ENCODE measurements at places on chromosomes 16 and 17.
A peak's percentile ranks its signal among the peaks of the same experiment; 100 is the strongest.

GRCh38 chr17:79747508-79748294, 17.0 kb downstream of the ENPP7 start:
- DNase-seq: peak; percentile 26

- no peak for DNase-seq
Measured at GRCh38 chr16:57476546-57477410, 9.5 kb downstream of the DOK4 start.

GRCh38 chr16:79006765-79007164, 593.8 kb downstream of the MAF start:
- no peak for DNase-seq

- no peak for DNase-seq
Measured at GRCh38 chr17:2847381-2848333, 51.4 kb downstream of the RAP1GAP2 start.

DNA sequence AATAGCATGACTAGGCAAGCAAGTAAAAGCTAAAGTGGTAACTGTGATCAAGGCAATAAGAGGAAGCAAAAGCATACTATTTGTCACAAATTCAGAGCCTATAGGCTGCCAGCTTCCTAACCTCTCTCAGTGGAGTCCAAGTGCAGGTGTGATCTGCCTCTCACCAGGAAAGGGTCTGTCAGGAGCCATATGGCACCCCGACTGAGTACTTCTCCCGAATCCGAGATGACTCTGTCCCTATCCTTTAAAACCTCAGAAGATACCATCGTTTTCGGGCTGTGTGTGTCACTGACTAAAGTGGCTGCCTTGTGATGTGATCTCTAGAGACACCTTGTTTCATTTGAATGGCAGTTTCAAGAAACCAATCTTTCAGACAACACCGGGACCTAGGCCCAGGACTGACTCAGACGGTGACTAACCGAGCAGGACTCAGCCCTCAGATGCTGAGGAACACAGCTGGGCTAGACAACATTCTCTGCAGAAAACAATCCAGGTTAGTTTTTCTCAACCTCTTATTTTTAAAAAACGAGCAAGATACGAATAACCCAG, 63.6 kb downstream of the SMG6 start:
- peak; percentile 55 for DNase-seq

GRCh38 chr16:50389900-50390299, 21.1 kb upstream of the BRD7 start:
- no peak for DNase-seq

GRCh38 chr16:75376475-75377161, 56.7 kb downstream of the CFDP1 start:
- DNase-seq: no peak

DNA sequence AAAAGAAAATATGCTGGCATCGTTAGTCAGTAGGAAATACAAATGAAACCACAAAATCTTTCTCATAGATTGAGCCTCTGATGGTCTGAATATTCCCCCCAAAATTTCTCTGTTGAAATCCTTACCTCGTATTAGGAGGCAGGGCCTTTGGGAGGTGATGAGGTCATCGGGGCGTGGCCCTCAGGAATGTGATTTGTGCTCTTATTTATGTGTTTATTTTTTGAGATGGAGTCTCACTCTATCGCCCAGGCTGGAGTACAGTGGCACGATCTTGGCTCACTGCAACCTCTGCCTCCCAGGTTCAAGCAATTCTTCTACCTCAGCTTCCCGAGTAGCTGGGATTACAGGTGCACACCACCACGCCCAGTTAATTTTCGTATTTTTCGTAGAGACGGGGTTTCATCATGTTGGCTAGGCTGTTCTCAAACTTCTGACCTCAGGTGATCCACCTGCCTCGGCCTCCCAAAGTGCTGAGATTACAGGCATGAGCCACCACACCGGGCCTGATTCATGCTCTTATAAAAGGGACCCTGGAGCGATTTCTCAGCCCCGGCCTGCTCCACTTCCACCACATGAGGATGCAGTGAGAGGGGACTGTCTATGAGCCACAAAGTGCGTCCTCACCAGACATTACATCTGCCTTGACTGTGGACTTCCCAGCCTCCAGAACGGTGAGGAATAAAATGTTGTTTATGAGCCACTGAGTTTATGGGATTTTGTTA, 53.1 kb downstream of the DNAH17 start:
- DNase-seq: no peak

- no peak for DNase-seq
Measured at GRCh38 chr17:40180694-40181093, 3.4 kb downstream of the RAPGEFL1 start.

- no peak for DNase-seq
Measured at GRCh38 chr17:69173118-69173517, 31.4 kb upstream of the ABCA6 start.

DNA sequence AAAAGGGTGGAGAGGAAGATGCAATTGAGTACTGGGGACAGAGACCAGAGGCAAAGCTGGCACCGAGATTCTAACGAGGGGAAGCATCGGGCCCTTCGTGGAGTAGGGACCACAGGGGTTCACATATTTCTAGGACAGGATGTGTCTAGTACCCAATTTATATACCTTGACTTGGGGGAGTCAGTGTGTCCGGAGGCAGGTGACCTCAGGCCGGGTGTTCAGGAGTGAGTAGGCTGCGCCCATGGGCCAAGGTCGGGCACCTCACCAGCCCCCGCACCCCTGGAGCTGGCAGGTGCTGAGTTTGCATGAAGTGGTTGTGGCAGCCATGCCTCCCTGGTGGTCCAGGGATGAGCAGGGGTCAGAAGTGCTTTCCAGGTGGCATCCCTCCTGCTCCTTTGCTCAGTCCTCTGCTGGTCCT, 8.6 kb upstream of the NXPH3 start:
- DNase-seq: no peak

DNA sequence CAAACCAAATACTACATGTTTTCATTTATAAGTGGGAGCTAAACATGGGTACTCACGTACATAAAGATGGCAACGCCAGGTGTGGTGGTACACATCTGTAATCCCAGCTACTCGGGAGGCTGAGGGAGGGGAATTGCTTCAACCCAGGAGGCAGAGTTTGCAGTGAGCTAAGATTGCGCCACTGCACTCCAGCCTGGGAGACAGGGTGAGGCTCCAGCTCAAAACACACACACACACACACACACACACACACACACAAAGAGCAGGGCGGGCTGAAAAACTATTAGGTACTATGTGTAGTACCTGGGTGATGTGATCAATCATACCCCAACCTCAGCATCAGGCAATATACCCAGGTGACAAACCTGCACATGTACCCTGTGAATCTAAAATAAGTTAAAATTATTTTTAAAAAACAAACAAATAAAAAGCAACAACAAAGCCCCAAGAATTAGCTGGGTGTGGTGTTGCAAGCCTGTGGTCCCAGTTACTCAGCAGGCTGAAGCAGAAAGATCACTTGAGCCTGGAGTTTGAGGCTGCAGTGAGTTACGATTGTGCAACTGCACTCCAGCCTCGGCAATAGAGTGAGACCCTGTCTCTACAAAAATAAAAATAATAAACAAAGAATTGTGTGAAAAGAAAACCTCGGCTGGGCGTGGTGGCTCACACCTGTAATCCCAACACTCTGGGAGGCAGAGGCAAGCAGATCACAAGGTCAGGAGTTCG, 11.9 kb upstream of the FAAP100 start:
- no peak for DNase-seq

DNA sequence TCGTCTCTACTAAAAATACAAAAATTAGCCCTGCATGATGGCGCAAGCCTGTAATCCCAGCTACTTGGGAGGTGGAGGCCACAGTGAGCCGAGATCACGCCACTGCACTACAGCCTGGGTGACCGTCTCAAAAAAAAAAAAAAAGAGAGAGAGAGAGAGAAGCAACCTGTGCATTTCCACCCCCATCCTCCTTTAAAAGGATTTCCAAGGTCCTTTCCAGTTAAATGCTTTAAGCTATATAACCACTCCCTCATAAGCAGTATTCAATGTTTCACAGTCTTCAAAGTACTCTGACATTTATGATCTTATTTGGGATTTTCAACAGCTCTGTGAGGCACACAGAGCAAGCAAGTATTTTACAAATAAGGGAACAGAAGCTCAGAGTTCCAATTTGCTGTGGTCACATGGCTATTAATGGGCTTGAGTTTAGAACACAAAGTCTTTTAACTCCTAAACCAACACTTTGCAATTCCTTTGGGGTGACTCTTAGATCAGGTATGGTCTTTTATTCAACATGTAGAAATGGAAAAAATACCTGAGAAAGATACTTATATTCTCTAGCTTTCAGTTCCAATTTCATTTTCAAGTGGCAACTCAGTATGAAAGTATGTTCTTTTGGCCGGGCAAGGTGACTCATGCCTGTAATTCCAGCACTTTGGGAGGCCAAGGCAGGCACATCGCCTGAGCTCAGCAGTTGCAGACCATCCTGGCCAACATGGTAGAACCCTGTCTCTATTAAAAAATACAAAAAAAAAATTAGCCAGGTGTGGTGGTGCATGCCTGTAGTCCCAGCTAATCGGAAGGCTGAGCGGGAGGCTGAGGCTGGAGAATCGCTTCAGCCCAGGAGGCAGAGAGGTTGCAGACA, 31.3 kb downstream of the SPOP start:
- peak; percentile 8 for DNase-seq

DNA sequence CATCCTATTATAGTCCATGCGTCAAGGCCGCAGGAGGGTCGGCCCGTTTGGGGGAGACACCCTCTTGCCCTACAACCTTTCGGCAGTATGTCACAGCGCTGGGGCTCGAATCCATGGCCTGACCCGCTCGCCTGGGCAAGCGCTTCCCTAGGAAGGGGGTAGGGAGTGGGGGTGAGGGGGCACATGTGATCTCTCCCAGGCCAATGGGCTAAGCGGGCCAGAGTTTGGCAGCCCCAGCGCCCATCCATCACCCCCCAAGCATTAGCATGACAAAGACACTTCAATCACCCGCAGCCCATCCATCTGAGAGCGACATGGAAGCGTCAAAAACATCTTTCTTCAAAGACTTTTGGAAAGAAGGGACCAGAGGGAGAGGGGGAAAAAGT, at the start of gene HOXB1:
Gene HOXB1 (minus strand): TSS at position 125 of the 386 bp plus-strand sequence. CDS start 107 bp downstream, at position 18.
- DNase-seq: no peak

DNA sequence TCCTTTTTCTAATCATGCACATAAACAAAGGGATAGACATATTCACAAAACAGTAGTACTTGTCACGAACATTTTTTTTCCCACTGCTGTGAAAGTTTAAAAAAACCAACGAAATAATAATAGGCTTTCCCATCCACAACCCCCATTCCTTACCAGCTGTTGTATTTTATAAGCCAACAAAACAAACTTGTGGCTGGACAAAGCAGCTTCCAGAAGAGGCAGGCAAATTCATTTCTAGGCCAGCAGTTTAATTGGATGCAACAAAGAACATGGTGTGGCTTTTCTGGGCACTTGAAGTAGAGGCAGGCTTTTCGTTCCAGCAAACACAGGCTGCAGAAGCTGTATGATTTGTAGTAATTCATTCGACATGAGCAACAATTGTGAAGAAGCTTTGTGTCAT, 56.0 kb upstream of the FAM20A start:
- no peak for DNase-seq

GRCh38 chr16:87328846-87329245, 11.7 kb upstream of the C16orf95 start:
- DNase-seq: no peak

GRCh38 chr17:77188084-77189066, 47.6 kb downstream of the SEC14L1 start:
- peak; percentile 14 for DNase-seq

- DNase-seq: no peak
Measured at GRCh38 chr16:86898386-86898785, 320.0 kb downstream of the FOXL1 start.

DNA sequence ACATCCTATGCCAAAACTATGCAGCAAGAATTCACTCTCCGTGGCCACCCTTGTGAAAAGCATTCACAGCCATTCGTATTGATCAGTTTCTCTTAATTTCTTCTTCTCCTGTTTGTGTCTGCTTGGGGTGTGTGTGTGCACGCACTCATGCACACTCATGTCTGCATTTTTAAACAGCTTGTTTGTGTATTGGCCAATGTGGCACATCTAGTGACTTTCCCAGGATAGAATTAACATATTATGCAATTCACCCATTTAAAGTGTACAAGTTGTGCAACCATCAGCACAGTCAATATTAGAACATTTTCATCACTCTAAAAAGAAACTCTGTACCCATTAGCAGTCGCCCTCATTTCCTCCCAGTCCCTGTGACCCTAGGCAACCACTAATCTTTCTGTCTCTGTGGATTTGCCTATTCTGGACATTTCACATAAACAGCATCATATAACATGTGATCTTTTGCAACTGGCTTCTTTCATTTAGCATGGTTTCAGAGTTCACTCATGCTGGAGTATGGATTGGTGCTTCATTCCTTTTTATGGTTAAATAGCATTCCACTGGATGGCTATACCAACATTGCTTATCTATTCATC, 20.1 kb downstream of the IRX3 start:
- DNase-seq: no peak

DNA sequence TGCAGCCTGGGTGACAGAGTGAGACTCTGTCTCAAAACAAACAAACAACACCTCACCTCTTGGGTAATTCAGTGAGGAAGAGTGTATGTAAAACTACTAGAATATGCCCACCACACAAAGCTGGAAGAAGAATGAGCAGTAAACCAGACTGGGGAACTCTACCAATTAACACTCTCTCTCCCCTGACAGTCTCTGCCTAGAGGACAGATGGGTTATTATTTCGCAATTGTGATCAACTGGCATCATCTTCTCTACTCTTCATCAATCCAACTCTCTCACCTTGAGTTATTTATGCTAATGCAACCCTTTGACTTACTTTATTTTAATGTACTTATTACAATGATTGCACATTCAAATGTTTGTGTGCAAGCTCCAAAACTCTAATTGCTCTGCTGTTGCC, 205.6 kb downstream of the XYLT1 start:
- no peak for DNase-seq

GRCh38 chr16:53055541-53056391, 975 bp downstream of the CHD9 start:
- peak; percentile 14 for DNase-seq

DNA sequence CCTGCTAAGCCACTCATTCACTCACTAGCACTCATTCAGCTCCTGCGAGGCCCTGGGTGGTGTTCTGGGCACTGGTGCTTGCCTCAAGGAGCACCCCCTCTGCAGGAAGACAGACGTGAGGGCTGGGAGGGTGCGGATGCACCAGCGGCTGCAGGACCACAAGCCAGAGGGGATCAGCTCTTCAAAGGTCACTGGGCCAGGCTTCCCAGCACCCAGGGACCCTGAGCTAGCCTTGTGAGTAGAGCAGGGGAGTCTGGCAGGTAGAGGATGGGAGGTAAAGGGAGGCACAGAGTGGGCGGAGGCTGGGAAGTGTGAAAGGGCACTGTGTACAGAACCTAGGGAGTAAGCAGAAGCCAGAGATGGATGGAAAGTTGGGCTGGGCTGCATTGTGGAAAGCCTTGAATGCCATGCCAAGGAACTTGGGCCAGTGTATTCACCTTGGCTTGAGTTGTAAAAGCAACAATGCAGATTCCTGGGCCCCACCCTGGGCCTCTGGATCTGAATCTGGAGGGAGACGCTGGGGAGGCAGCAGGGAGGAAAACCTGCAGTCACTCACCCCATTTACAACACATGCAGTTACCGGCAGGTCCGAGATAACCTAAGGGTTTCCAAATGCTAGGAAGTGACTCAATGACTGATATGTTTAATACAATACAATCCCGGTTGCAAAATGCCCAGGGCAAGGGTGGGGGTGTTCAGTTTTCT, 1.7 kb downstream of the IL4R start:
- peak; percentile 69 for DNase-seq

All from CD4-positive, alpha-beta T cell treated with Interleukin-17A for 4 hours (primary cell).